Mesenchymal stem cell (in vitro differentiated cells and primary cell): ENCODE measurements at places on chromosomes 12 and 14.

DNA sequence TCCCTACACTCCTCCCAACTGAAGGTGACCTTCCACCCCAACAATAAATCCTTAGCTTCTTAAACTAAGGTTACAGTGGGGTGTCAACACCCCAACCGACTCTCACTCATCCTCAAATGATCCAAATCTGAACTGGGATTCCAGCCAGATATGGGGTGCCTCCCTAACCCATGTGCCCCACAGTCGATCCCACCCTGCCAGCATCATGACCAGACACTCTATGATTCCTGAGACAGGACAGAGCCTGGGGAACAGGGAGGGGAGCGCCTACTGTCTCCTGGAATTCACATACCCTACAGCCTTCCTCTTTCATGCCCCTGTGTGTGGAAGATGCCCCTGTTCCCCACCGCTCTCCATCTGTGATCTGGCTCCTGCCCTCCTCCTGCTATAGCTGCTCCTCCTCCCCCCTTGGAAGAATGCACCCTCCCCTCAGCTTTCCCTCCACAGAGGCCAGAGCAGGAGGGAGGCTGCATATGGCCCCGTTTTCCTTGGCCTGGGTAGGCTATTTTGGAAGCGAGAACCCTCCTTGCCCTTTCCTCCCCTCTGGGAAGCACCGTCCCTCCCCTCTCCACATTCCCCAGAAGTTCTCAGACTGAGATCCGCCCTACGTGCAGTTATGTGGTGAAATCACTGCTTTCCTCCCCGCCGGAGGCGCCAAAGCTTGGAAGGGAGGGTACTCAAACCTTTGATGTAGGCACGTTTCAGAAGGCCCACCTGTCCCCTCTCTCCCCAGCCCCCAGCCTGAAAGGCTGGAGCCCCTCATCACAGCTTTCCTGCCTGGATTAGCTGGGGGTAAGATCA, 48.0 kb downstream of the SMUG1 start:
- DNase-seq: no peak

- DNase-seq: no peak
These were observed 308.2 kb upstream of the AMIGO2 start for GRCh38 chr12:47387994-47388393.

- no peak for DNase-seq
These were observed 364.8 kb downstream of the NELL2 start for GRCh38 chr12:44511289-44511688.

GRCh38 chr12:114400925-114401324, 5.0 kb downstream of the TBX5 start:
- no peak for DNase-seq

DNA sequence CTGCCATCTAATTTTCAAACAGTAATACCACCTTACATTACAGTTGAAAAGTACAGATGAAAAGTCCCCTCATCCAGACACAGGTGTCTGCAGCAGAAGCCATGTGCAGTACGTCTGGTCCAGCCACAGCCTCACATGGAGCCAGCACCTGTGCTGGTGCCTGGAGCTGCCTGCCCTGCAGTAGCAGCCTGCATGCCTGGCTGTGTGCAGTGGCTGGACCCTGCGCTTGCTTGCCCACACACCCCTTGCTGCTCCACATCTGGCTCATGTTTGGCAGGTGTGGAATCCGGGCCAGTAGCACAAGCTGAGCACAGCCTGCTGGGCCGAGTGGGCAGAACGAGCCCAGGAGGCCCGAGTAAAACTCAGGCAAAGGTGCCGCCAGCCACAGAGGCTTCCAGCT, 21.8 kb upstream of the CPM start:
- no peak for DNase-seq

- no peak for DNase-seq
These were observed 17.3 kb upstream of the TC2N start for GRCh38 chr14:91884664-91885063.
